Pericardium fibroblast (primary cell): ENCODE measurements at places on chromosomes 12 and 14. TPM values are rescaled to one million over a fixed set of nuclear protein-coding genes. Genes with fewer than 3 reads are reported as not detected.

PA2G4 gene
- total RNA-seq: 69.7 and 70.5 TPM in 2 replicates

P2RX7 gene
- 2.5 TPM in 1 of 2 replicates, not detected in the other for total RNA-seq

RIMBP2 gene
- 0.23 and 0.60 TPM in 2 replicates for total RNA-seq

PPP1R13B gene
- total RNA-seq: 2.2 and 2.3 TPM in 2 replicates

RNASE4 gene
- total RNA-seq: 56.5 and 57.9 TPM in 2 replicates

TMEM253 gene
- total RNA-seq: not detected in 2 replicates

LMO3 gene
- 10.2 and 15.6 TPM in 2 replicates for total RNA-seq

PAPLN gene
- 22.0 and 25.0 TPM in 2 replicates for total RNA-seq

EEF1AKMT3 gene
- total RNA-seq: 5.4 and 7.7 TPM in 2 replicates

FOXA1 gene
- total RNA-seq: not detected in 2 replicates

GLIPR1L1 gene
- total RNA-seq: not detected in 2 replicates

IGF1 gene
- 0.09 and 2.6 TPM in 2 replicates for total RNA-seq

TAS2R42 gene
- total RNA-seq: not detected in 2 replicates

PGF gene
- total RNA-seq: 1.2 and 10.8 TPM in 2 replicates

KITLG gene
- 9.4 and 12.4 TPM in 2 replicates for total RNA-seq

KRT77 gene
- not detected in 2 replicates for total RNA-seq

TAS2R8 gene
- not detected in 2 replicates for total RNA-seq

NXPH4 gene
- 12.1 and 14.1 TPM in 2 replicates for total RNA-seq

KRT79 gene
- total RNA-seq: not detected in 2 replicates

IL23A gene
- not detected in 2 replicates for total RNA-seq

LRFN5 gene
- total RNA-seq: 1.8 and 3.1 TPM in 2 replicates

OR6C76 gene
- total RNA-seq: not detected in 2 replicates

FAM234B gene
- total RNA-seq: 7.7 and 9.5 TPM in 2 replicates

ZNF605 gene
- total RNA-seq: 3.7 and 10.0 TPM in 2 replicates

ZNF891 gene
- total RNA-seq: 0.23 and 0.60 TPM in 2 replicates

BCL11B gene
- not detected in 2 replicates for total RNA-seq

MDGA2 gene
- total RNA-seq: not detected in 2 replicates

OLR1 gene
- 3.2 and 5.1 TPM in 2 replicates for total RNA-seq

TAS2R7 gene
- total RNA-seq: not detected in 2 replicates

FAM181A gene
- total RNA-seq: not detected in 2 replicates

RNF34 gene
- 31.0 and 32.2 TPM in 2 replicates for total RNA-seq

KRT71 gene
- total RNA-seq: not detected in 2 replicates

NAA30 gene
- total RNA-seq: 10.1 and 12.3 TPM in 2 replicates

SIX4 gene
- total RNA-seq: 2.1 and 9.1 TPM in 2 replicates

NELL2 gene
- 0.09 and 0.47 TPM in 2 replicates for total RNA-seq

L3HYPDH gene
- 38.1 and 55.7 TPM in 2 replicates for total RNA-seq

HCAR2 gene
- total RNA-seq: 0.43 TPM in 1 of 2 replicates, not detected in the other

FAM90A1 gene
- total RNA-seq: 0.09 and 0.93 TPM in 2 replicates

PLEKHG3 gene
- total RNA-seq: 20.8 and 23.4 TPM in 2 replicates

ITGB7 gene
- total RNA-seq: 0.17 TPM in 1 of 2 replicates, not detected in the other

PCED1B gene
- total RNA-seq: 0.12 and 0.43 TPM in 2 replicates

RASAL1 gene
- not detected in 2 replicates for total RNA-seq

DPF3 gene
- 0.23 and 0.26 TPM in 2 replicates for total RNA-seq

MARCHF9 gene
- total RNA-seq: 1.8 and 3.6 TPM in 2 replicates

PLA2G1B gene
- total RNA-seq: not detected in 2 replicates

GLI1 gene
- total RNA-seq: 0.68 and 1.3 TPM in 2 replicates

EXOC3L4 gene
- total RNA-seq: 0.23 TPM in 1 of 2 replicates, not detected in the other

SCYL2 gene
- total RNA-seq: 19.1 and 21.9 TPM in 2 replicates

SLC4A8 gene
- under 0.01 and 0.09 TPM in 2 replicates for total RNA-seq

ZNF839 gene
- 4.9 and 5.0 TPM in 2 replicates for total RNA-seq

IL31 gene
- total RNA-seq: not detected in 2 replicates

TTC9 gene
- 0.17 and 0.47 TPM in 2 replicates for total RNA-seq

SRRM4 gene
- under 0.01 TPM in 1 of 2 replicates, not detected in the other for total RNA-seq

AMDHD1 gene
- not detected in 2 replicates for total RNA-seq

TSHR gene
- not detected in 2 replicates for total RNA-seq

GPR162 gene
- total RNA-seq: 3.7 and 5.6 TPM in 2 replicates

CMA1 gene
- total RNA-seq: not detected in 2 replicates
